ENCODE measurements at places on chromosomes 7 and 10.

- no peak for DNase-seq
Observed at GRCh38 chr7:40024048-40024447, 74.0 kb downstream of the CDK13 start.

- peak; percentile 92 for DNase-seq
Observed at GRCh38 chr7:120997882-120998474, 9.5 kb downstream of the CPED1 start.

- no peak for DNase-seq
Observed at GRCh38 chr10:4109469-4109868, 324.5 kb upstream of the KLF6 start.

DNA sequence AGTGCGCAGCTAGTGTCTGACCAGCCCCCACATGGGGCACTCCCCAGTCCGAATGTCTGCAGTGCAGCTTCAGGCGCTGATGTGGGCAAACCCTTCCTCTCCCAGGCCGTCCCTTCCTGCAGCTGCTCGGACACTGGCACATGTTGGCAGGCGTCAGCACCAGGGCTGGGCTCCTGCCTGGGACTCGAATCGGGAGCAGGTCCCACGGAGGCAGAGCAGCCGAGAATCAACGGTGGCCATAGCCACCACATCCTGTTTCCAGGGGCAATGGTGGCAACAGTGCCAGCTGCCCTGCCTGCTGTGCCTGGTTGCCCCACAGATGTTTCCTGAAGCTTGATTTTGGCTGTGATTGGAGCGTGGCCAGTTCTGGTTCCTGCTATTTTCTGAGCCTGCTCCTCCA lies 65.8 kb downstream of the MGMT start:
- no peak for DNase-seq

GRCh38 chr7:100823140-100823525 lies 4.2 kb downstream of the EPHB4 start:
- DNase-seq: no peak

DNA sequence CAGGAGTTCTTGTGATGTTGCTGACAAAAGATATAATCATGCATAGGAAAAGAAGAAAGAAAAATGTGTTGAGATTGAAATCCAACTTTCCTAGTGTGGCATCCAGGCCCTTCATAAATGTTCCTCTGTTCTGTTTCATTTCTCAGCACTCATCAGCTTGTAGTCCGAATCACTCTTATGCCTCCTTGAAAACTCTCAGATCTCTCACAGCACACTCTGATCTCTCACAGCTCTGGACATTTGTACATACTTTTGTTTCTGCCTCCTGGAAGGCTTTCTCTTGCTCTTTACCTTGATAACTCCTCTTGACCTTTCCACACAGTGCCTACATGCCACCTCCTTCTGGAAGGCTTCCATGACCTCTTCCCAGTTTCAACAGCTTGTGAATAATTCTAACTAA lies 409.0 kb upstream of the LRRN3 start:
- no peak for DNase-seq

DNA sequence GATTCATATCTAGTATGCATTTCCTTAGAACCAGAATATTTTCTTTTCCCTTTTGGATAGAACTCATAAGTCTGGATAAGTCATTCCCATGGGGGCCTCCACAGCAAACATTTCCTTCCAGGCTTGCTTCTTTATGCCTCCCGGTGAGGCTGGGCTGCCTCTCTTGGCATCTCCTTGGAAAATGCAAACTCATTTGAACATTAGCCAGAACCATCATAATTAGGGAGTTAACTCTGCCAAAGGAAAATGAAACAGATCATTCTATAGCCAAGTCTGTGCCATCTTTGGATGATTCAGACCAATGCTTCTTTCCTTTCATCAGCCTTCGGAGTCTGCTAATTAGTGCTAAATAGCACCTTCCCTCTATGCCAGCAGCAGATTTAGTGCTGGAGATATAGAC lies 81.1 kb downstream of the PLPP4 start:
- no peak for DNase-seq

- DNase-seq: no peak
Observed at GRCh38 chr7:43244232-43244631, 131.8 kb downstream of the HECW1 start.

- DNase-seq: peak; percentile 69
Observed at GRCh38 chr7:35519971-35520809, 174.7 kb downstream of the HERPUD2 start.

DNA sequence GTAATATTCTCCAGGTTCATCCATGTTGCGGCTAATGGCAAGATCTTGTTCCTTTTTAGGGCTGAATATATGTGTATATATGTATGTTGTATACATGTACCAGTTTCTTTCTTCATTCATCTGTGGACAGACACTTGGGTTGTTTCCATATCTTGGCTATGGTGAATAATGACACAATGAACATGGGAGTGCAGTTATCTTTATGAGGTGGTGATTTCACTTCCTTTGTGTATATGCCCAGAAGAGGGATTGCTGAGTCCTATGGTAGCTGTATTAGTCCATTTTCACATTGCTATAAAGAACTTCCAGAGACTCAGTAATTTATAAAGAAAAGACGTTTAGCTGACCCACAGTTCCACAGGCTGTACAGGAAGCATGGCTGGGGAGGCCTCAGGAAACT lies 17.1 kb upstream of the TSPAN15 start:
- DNase-seq: no peak

All from MM.1S (cell line).